Foreskin keratinocyte (primary cell): ENCODE measurements at places on chromosomes 7 and 10. TPM values are rescaled to one million over a fixed set of nuclear protein-coding genes. Genes with fewer than 3 reads are reported as not detected.

Gene GPR141
- not detected in 2 replicates for total RNA-seq

Gene DGKI
- not detected in 2 replicates for total RNA-seq

Gene GPC2
- total RNA-seq = 1.4 TPM in 2 replicates

Gene CTBP2
- total RNA-seq = 100 and 101 TPM in 2 replicates

Gene FBXO24
- total RNA-seq = 0.27 and 0.49 TPM in 2 replicates

Gene GSAP
- 3.9 and 4.2 TPM in 2 replicates for total RNA-seq

Gene MYL10
- not detected in 2 replicates for total RNA-seq

Gene CYP26C1
- total RNA-seq = not detected in 2 replicates

Gene TMEM196
- not detected in 2 replicates for total RNA-seq

Gene CFAP70
- total RNA-seq = 0.28 and 0.41 TPM in 2 replicates

DNA sequence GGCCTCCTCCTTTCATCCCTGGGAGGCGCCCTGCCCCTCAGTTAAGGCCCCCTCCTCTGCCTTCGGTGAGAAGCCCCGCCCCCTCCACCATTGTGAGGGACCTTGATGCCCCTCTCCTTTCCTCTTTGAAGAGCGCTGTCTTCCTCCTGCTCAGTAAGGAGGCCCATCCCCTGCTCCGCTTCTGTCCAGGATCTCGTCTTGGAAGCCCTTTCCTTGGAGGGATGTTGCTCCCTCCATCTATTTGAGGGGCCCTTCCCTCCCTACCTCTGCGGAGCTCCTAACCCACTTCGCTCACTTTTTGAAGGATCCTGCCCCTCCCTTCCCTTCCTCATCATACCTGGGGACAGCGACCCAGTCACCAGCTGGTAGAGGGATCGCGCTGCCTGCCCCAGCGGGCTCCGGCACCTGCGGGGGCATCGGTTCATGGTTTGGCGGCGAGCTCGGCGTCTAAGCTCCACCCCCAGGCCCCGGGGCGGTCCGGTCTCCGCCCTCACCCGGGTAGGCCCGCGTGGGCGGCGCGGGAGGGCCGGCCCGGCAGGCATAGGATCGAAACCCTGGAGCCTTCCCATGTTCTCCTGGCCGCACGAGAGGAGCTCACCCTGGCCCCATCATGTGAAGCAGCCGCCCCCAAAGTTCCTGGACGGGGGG is 4.1 kb downstream of the KCNIP2 start:
- DNase-seq = no peak

GRCh38 chr7:28479507-28479947 is 67.2 kb downstream of the CREB5 start:
- DNase-seq = no peak

DNA sequence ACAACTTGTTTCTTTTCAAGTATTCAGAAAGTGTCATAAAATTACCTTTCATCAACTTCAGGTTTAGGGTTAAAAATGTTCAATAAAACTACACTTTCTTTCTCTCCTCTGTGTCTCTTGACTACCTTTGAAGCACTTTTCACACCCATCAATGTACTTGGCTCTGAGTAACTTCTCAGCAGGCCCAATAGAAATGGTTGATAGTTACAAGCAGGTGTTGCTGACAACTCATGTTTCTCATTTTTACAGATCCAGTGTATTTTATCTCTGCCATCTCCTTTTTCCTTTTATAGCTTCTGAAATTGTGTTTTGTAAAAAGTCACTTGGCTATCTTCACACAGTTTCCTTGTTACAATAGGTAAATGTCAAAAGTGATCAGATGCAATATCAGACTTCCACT is 348.0 kb downstream of the PHTF2 start:
- DNase-seq = no peak

GRCh38 chr7:151553356-151553755 is 33.7 kb upstream of the RHEB start:
- DNase-seq = no peak

DNA sequence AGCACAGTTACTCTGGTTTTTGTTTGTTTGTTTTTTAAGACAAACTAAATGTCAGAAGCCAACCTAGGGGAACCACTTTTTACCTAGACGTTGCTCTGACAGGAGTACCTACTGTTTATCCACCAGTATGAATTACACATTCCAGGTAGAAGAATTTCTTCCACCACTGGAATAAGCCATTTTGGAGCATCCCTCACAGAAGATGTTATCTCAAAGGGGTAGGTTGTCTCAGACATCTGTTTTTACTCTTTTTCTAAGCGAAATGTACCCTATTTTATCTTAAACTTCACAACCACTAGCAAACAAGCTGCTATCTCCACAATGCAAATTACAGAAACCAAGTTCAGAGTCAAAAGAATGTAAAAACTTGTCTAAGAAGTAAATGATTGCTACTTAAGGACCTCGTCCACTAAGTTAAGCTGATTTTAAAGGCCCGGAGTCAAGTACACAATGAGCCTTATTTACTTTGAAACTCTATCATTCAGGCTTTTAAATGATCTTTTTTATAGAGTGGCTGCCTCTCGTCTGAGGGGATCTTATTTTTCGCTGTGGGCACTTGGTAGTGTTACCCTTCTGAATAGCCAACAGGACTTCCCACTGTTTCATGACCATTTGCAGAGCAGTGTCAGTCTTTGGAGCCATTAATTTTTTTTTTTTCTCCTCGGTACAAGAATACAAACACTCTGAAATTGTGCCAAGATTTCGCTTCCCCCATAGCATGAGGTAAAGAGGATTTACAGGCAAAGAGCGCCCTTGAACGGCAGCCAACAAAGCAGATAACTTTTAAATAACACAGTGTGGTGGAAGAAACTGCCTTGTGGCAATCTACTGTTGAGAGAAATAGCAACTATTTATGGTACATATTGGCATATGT is 15.7 kb upstream of the ARMC3 start:
- no peak for DNase-seq

DNA sequence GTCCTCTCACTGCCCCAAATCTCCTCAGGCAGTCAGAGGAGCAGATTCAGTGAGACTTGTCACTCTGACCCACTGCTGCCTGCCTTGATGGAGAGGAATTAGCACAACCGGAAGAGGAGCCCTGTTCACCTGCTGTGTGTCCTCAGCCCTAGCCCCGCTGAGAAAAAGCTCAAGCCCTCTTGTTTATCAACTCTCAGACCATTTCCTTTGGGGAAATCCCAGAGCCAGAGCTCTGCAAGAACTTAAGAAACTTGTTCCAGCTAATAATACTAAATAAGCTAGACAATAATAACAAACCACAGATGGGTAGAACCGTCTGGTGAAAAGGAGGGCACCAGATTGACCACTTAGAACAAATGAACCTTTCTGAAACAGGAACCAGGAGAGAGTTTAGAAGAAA is 37.7 kb upstream of the ITGB1 start:
- no peak for DNase-seq

GRCh38 chr7:142556740-142557139 is 192.5 kb upstream of the PRSS1 start:
- peak; percentile 97 for DNase-seq

DNA sequence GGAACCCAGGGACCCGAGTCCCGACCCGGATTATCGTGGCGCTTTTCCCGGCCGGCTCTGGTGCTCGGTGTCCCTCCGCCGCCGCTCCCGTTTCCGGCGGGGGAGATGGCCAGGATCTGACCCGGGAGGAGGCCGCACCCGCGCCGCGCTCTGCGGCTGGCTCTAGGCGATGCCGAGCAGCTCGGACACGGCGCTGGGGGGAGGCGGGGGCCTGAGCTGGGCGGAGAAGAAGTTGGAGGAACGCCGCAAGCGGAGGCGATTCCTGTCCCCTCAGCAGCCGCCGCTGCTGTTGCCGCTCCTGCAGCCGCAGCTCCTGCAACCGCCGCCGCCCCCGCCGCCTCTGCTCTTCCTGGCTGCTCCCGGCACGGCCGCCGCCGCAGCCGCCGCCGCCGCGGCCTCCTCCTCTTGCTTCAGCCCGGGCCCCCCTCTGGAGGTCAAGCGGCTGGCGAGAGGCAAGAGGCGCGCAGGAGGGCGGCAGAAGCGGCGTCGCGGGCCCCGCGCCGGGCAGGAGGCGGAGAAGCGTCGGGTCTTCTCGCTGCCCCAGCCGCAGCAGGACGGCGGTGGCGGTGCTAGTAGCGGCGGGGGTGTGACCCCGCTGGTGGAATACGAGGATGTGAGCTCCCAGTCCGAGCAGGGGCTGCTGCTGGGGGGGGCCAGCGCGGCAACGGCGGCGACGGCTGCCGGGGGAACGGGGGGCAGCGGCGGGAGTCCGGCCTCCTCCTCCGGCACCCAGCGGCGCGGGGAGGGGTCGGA is 593 bp downstream of the CDK13 start:
- no peak for DNase-seq

GRCh38 chr7:18573410-18574234 is 78.1 kb downstream of the HDAC9 start:
- no peak for DNase-seq

- no peak for DNase-seq
These were observed 33.3 kb upstream of the FGFR2 start for GRCh38 chr10:121631365-121632029.
